CD4-positive, alpha-beta T cell treated with Interleukin-10 for 1 hour (primary cell): ENCODE measurements at places on chromosomes 12 and 14.

DNA sequence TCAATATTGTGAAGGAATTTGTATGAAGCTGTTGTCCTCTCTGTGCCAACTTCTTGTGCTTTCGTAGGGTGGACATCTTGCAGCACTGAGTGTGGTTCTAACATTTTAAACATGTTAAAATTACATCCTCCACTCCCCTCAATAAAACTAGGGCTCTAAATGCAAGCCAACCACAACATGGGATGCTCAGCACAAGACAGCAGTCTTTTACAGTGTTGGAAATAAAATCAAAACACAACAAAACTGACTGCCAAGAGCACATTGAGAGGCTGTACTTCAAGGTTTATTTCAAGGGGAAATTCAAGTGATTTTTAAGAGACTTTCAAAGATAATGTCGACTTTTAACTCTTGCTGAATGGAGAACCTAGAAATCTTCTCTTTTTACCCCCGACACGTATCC is 396.9 kb downstream of the TMTC2 start:
- no peak for DNase-seq

- DNase-seq = no peak
Observed at GRCh38 chr12:103824845-103825244, 16.2 kb downstream of the NT5DC3 start.

GRCh38 chr12:109654357-109654756 is 59.3 kb upstream of the FAM222A start:
- no peak for DNase-seq

DNA sequence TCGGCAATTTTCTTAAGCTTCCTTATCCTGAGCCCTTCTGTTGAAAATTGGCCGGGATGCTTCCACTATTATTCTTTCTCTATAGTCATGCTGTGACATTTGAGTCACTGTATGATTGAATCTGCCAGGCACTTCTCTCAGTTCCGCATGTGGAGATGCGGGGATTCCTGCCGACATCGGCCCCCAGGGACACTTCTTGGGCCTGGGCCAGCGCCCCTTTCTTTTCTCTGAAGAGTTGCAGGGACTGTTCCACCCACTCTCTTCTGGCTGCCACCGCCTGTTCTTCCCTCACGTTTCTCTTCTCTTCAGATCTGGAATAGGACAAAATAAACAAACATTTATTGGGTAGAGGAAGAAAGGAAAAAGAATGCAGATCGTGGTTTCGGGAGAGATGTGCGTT is 310.1 kb downstream of the ETNK1 start:
- no peak for DNase-seq

DNA sequence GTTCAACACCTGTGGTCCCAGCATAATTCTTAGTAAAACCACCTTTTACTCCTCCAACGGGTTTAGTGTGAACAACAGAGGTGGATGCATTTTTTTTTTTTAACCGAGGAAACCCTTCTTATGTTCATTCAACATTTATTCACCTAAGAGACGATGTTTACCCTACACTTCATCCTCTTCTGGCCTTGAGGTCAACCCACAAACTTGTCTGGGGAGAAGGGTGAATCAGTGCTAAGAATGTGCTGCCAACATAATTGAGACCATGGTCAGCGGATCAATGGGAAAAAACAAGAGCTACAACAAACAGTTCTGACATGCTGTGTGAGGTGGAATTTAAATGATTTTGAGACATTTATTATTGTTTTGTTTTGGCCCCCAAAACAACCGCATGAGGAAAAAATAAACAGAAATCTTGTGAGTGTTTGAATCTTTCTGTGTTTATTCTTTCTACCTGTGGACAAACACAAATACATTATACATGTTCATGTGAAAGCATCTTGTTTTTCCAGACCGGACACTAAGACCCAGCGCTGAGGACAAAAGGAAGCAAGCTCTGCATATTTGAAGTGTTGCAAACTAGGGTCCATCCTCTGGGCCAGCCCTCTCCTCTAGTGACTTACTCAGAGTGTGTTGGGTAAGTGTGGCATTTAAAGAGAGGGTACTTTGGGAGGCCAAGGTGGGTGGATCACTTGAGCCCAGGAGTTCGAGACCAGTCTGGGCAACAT is 5.1 kb upstream of the USP30 start:
- no peak for DNase-seq

GRCh38 chr14:104968541-104969401 is 9.4 kb downstream of the AHNAK2 start:
- DNase-seq = no peak

- DNase-seq = no peak
Observed at GRCh38 chr12:121769831-121770301, 23.6 kb downstream of the RHOF start.

DNA sequence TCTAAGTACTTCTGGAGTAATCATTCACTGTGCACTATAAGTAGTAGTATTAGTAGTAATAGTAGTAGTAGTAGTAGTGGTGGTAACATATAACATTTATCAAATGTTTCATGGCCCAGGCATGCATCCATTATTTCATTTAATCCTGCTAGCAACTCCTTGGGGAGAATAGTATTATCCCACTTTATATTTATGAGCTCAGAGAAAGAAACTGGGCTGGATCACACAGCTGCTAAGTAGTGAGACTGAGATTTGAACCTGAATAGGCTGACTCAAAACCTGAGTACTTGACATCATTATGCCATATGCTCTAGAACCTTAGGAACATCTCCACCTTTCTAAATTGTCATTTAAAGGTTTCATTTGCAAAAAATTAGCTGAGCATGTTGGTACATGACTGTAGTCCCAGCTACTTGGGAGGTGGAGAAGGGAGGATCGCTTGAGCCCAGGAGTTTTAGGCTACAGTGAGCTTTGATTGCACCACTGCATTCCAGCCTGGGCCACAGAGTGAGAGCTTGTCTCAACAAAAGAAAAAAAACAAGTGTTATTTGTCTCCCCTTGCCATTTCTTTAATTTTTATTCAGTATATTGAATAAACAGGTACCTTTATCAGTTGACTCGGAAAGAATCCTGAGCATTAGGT is 11.4 kb upstream of the NID2 start:
- no peak for DNase-seq

DNA sequence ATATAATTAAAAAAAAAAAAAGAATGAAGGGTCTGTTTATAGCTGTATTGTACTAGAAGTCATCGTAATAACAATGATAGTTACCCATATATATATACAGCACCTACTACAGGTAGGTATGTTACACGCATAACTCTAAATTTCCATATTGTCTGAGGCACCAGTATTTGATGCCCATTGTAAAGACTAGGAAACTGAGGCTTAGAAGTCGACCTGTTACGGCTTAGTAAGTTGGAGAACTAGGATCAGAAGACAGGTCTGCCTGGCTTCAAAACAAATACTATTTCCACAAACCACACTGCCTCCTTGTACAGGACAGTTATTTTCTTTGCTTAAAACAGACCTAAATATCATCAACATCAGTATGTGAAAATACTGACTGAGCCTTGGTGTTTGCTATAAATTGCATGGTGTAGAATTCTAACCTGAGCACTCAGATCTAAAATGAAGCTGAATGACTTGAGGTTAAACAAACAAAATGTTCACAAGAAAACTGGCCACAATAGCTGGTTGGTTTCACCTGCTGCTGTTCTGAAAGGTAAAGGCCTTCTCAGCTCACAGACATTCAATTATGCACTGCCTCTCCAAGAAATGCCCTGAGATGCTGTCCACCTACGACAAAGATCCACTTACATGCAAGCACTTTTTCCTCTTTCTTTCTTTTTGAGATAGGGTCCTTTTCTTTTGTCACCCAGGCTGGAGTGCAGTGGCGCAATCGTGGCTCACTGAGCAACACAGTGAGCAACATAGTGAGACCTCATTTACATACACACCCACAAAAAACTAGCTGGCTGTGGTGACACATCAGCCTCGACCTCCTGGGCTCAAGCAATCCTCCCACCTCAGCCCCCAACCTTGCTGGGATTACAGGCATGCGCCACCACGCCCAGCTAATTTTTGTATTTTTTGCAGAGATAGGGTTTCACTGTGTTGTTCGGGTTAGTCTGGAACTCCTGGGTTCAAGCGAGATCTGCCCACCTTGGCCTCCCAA is 35.7 kb downstream of the SSH1 start:
- DNase-seq = no peak

- DNase-seq = no peak
Observed at GRCh38 chr14:52363961-52364360, 49.8 kb downstream of the PTGER2 start.

GRCh38 chr14:106442857-106443256 is 916.5 kb downstream of the TMEM121 start:
- DNase-seq = peak; percentile 43

DNA sequence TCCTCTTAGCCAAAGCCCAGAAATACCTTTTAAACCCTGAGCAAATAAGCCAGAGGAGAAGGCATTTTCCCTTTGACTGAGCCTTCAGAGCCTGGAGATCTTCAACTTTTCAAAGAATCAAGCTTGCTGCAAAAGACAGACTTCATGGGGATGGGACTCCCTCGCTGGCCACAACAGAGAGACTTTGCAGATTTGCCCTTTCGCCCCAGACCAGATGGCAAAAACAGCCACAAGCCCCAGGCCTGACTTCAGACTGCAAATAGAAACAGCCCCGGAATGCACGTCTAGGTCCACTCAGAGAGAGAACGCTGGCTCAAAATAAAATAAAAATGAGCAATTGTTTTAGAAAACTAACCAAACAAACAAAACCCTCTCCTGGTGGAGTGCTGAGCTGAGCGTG is 114.6 kb upstream of the MED13L start:
- no peak for DNase-seq

DNA sequence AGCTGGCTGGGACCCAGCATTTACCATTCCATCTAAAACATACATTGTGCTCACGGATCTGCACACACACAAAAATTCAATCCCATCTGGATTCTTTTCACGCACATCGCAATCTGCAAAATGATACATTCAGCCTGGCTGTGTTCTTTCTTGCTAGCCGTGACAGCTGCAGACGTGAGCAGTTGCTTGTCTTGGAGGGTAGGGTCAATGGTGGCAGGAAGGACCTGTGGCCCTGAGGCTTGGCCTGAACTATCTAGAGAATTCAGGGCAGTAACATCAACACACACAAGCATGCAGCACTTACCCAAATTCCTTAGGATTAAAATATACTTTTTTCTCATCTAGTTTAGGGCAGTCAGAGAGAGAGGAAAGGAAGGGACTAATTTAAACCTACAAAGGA is 72.0 kb downstream of the DICER1 start:
- no peak for DNase-seq

DNA sequence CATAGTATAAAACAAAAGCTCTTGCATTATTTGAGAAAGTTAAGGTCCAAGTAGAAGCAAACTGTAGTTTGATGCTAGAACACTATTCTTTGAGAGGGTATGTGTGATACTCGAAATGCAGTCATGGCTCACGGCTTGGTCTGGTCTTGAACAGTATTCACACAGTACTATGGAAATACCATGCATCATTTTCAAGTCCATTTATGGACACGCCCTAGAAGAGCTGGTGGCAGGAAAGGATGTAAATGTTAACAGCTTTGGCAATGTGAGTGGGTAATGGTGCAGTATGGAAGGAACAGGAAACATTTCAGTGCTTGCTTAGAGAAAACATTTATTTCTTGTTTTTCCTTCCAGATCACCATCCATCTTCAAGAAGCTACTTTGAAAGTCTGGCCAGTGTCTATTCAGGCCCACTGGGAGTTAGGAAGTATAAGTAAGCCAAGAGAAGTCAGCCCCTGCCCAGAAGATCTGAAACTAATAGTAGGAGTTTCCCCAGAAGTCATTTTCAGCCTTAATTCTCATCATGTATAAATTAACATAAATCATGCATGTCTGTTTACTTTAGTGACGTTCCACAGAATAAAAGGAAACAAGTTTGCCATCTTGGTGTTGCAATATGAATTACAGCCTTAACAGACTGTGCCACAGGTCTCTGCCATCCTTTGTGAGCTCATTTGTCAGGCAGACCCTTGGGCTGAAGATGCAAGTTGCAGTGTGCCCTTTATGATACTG is 5.7 kb upstream of the AKAP5 start:
- no peak for DNase-seq

DNA sequence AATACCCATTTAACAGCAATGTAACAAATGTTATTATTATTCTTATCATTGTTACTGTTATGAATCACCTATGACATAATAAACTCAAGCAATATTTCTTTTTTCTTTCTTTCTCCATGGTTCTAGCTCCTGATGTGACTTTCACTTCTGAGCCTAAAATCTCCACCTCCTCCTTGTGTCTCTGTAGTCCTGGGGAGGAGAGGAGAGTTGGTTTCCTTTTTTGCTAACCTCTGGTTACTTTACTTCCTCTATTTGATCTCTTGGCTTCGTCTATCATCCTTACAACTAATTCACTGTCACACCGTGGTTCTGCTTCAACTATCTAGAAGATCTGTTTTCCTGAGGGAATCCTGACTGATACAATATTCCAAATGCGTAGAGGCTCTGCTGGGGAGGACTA is 456.6 kb downstream of the VRK1 start:
- DNase-seq = no peak

- no peak for DNase-seq
Observed at GRCh38 chr14:41839661-41840060, 233.0 kb downstream of the LRFN5 start.

- DNase-seq = no peak
Observed at GRCh38 chr12:106771425-106771824, 3.1 kb upstream of the RIC8B start.

DNA sequence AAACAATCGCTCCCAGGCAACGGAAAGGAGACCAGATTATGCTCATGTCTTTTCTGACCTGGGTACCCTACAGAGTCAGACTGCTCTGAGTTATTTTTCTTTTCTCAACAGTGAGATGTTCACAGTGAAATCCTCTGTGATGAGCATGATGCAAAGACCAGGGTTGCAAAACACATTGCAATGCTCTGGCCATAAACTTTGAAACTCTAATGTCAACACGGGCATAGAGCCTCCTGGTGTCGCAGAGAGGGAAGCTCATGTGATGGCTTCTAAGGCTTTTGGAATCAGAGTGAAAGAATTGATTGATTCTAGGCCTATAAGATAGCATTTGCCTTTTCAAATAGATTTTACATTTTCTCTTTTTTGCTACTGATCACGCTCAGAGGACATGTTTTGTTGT is 193.4 kb downstream of the RASSF9 start:
- no peak for DNase-seq

GRCh38 chr14:93116676-93117200 is 1.0 kb upstream of the ITPK1 start:
- DNase-seq = no peak

- DNase-seq = no peak
Observed at GRCh38 chr12:93203361-93203760, 174.4 kb upstream of the NUDT4 start.

DNA sequence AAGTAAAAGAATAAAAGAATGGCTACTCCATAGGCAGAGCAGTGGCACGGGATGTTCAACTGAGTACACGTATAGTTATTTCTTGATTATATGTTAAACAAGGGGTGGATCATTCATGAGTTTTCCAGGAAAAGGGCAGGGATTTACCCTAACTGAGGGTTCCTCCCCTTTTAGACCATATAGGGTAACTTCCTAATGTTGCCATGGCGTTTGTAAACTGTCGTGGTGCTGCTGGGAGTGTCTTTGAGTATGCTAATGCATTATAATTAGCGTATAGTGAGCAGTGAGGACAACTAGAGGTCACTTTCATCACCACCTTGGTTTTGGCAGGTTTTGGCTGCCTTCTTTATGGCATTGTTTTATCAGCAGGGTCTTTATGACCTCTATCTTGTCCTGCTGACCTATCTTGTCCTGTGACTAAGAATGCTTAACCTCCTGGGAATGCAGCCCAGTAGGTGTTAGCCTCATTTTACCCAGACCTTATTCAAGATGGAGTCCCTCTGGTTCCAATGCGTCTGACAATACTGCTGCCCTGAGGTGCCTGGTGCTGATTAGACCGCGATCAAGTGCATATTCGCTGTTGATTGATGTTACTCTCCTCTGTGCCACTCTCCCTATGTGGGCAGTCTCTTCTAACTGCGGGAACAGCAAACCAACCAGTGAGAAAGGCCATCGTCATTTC is 67.6 kb upstream of the AMN1 start:
- DNase-seq = no peak
